ENCODE measurements at places on chromosomes 12 and 14.
A peak's percentile ranks its signal among the peaks of the same experiment; 100 is the strongest.

DNA sequence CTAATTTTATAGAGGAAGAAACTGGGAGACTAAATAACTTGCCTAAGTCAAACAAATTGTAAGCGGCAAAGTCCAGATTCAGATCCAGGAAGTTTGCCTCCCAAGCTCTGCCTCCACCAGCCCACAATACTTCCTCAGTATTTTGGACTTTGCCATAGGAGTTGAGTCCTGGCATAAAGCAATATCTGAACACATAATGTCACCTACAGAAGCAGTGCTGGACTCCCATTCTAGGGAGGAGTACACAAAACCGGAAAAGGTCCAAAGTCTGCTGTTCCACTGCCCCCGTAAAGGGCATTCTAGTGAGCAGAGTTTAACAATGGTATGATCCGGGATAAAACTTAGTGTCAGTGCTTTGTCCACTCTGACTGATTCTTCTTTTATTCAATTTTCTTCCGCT, 340.5 kb downstream of the FUT8 start:
- DNase-seq, result no peak

DNA sequence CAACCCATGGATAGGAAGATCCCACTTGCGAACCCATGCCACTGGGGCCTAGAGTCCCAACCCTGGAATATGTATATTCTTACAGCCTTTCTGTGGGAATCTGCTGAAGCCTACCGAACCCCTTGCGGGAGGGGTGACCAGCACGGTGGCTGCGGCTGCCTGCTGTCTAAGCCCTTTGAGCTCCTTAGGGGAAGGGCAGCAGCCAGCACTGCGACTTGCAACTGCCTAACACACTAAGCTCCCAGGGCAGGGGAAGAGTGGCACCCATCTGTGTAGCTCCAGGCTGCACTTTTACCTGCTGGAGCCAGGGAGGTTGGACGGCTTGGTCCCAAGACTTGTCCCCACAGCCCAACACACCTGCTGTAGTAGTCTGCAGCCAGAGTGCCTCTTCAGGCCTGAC, 1968.7 kb upstream of the FLRT2 start:
- DNase-seq, result no peak

DNA sequence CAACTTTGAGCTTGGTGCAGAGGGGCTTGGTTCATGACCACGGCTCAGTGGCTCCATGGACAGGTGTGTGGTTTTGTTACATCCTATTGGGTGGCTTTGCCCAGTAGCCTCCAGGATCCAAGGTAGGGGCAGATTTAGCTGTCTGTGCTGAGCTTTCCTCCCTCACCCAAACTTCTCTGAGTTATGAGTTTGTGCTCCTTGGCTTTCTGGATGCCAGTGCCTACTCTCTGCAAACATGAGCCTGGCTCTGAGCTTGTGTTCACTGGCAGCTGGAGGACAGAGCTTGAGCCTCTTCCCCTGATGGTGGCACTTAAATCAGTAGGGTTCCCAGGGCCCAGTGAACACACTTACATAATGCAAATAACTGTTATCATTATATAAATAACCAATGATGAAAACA, 45.3 kb upstream of the HECTD1 start:
- DNase-seq, result no peak

GRCh38 chr12:113471619-113472171, at the start of gene LHX5:
Gene LHX5, minus strand, starts transcription at chr12:113471871. Its CDS starts 373 bp downstream, at chr12:113471498.
- DNase-seq, result no peak

- DNase-seq, result no peak
These were observed 4.5 kb upstream of the SH2B3 start for GRCh38 chr12:111401167-111401605.

DNA sequence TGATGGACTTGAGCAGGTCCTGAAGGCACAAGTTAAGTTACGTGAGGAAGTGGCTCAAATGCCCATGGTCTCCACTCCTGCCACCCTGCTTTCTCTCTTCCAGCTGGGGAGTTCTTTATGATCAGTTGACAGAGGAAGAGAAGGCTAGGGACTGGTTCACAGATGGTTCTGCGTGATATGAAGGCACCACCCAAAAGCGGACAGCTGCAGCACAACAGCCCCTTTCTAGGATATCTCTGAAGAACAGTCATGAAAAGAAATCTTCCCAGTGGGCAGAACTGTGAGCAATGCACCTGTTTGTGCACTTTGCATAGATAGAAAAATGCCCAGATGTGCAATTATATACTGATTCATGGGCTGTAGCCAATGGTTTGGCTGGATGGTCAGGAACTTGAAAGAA, 162.4 kb upstream of the FSCB start:
- DNase-seq, result no peak

DNA sequence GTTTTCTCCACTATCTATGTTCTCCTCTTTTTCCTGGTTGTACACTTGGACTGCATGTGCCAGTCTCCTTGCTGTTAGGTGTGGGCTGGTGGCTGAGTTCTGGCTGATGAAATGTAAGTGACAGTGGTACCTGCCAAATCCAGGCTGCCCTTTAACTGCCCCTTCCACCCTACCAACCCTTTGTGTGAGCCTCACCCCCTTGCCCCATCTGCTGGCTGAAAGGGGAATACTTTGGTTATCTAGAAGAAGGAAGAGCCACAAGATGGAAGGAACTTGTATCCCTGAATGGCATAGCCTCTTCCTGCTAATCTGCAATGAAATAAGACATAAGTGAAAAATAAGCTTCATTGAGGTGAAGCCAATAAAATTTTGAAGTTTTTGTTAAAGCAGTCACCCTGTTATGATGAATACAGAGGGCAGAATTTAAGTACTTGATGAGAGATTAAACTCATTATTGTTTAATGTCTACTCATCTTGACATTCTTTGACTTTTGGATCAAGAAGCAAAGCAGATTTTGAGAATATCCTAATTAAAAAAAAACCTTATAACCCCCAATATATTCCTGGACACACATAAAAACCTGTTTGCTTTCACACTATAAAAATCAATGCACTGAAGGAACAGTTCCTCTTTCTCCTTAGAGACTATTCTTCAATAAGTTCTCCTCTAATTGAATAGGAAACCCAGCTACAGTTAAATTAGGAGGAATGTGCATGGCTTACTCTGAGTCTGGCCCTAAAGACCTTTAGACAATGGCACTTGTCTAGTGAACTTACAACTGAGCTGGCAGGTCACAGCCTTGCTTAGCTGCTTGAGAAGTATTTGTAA, 262.6 kb upstream of the BTG1 start:
- peak; percentile 60 for DNase-seq

GRCh38 chr14:22124073-22124613, 450.5 kb upstream of the OR4E1 start:
- no peak for DNase-seq

DNA sequence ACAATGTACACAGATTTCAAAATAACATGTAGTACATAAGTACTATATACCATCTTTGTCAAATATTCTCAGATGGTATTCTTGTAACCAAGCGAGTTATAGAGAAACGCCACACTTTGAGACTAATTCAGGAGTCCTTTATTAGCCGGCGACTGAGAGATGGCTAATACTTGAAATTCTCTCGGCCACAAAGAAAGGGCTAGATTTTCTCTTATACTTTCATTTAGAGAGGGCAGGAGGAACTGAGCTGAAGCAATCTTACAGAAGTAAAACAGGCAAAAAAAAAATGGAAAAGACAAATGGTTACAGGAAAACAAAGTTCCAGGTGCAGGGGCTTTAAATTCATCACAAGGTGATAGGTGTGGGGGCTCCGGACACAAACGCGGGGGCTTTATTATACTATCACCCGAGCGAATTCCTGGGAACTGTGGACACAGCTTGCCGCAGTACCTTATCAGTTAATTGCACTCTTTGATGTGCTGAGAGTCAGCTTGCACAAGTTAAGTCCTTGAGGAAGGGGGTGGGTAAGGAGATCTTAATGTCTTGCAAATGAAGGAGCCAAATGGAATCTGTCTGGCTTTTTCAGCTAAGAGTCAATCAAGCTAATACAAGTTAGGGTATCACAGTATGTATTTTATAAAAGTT, 382.3 kb downstream of the KCNH5 start:
- no peak for DNase-seq

- peak; percentile 35 for DNase-seq
These were observed 261.9 kb downstream of the RAD51B start for GRCh38 chr14:68081489-68081888.

DNA sequence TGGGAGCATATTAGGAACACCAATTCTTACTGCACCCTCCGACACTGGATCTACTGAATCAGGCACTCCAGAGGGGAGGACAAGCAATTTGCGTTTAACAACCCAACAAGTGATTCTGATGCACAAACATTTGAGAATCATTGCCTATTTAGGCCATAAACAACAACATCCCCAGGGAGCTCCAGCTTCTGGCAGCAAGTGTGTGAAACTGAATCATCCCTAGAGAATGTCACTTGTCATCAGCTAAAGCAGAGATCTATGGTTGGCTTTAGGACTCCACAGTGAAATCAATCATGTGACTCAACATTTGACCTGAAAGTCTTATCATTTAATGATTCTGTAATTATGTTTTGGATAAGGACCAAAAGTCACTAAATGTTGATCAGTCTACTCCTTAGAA, 505.0 kb upstream of the FLRT2 start:
- no peak for DNase-seq

- DNase-seq, result no peak
These were observed 28.7 kb downstream of the MAPKAPK5 start for GRCh38 chr12:111870706-111871105.

DNA sequence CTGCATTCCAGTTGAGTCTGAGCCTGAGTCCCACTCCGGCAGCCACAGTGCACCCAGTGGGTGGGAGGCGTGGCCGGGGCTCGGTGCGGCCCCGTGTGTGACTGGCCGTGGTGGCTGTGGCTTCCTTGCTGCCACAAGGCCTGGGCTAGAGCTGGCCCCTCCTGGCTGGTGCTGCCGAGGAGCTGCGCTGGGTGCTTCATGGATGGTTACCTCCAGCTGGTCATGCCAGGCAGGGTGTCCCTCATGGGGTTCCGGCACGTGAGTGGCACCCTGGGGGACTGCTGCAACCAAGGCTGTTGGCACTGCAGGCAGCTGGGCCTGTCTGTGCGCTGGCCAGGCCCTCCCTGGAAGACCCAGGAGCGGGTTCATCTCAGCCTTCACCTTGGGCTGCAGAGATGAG, 62.7 kb downstream of the KIF26A start:
- DNase-seq, result no peak

DNA sequence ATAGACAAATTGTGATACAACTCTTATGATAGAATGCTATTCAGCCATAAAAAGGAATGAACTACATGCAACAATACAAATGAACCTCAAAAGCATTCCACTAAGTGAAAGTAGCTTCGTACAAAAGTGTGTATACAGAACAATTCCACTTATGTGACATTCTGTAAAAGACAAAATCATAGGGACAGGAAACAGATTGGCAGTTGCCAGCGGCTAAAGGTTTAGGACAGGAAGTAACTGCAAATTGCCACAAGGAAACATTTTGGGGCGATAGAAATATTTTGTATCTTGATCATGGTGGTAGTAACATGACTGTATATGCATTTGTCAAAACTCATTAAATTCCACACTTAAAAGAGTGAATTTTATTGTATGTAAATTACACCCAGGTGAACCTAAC, 113.4 kb downstream of the CAPZA3 start:
- peak; percentile 67 for DNase-seq

DNA sequence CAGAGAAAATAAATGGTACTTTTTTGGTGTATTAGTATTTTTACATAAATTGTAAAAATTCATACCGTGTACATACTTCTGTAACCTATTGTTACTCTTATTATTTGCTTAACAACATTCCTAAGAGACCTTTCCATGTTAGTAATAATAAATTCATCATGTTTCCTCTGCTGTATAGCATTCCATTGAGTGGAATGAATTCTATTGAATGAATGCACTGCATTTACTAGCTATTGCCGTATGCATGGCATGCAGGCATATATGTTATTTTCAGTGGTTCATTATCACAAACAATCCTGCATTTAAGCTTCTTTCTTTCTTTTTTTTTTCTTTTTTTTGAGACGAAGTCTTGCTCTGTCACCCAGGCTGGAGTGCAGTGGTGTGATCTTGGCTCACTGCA, 137.6 kb upstream of the TBX3 start:
- no peak for DNase-seq
